ENCODE measurements at places on chromosomes 6 and 20.

- no peak for DNase-seq
Measured at GRCh38 chr6:2149361-2150006, 95.9 kb downstream of the GMDS start.

DNA sequence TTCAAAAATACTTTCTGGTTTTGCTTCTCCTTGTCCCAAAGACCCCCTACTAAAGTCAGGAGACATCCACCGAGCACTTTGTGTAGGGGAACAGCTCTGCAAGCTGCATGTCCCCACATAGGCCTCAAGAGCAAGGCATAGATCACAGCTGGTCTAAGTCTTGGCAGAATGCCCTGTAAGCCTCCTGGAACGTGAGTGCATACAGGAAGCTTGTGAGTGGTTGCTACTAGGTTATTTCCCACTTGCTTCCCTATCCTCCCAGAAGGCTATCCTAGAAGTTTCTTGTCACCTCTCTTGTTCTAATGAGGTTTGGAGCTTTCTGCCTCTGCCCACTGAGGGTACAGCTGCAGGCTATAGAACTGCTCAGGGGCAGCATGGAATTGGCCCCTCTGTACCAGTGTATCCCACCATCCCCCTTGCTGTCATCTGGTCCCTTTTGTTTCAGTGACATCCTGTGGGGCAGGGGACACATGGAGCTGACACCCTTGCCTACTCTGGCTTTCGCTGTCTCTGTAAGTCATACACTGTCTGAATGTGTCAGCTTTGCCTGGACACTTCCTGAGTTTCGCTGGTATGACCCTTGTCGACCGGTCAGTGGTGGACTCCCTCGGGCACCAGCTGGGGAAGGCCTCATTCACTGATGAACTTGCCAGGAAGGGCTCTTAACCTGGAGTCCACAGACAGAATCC, 35.6 kb upstream of the KCNK16 start:
- DNase-seq, result no peak

GRCh38 chr20:36154700-36155628, at the start of gene EPB41L1:
TSS of gene EPB41L1 (plus strand) at chr20:36154740. CDS start at chr20:36173778, 19,038 bp downstream.
- no peak for DNase-seq

DNA sequence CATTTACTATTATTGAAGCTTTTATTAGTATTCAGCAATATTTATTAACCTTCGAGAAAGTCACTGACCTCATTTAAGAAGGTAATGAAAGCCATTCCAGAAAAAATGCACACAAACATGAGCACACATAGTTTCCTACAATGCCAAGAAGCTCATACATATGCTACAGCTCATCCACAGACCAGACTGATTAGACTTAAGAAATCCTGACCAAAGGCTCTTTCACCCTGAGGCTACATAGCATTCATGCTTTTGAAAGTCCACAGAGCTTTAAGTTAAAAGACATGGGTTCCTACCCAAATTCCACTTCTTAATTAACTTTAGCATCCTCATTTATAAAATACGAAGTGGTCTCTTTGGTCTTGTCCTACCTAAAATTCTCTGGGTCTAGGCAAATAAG, 430.4 kb downstream of the TBC1D32 start:
- no peak for DNase-seq

DNA sequence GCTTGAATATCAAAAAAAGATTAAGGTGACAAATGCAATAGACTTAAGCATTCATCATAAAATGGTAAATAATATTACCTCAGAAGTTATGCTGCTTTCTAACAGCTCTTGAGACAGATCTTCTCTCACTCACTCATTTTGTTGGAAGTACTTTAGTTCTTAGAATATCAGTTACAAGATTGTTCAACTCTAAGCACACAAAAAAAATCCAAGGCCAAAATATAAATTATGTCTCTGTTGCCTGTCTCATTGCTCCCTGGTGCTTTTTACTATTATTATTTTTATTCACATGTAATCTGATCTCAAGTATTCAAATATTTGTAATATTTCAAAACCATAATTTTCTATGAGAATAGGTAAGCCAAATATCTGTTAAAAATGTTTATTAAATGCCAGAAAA, 259.4 kb upstream of the HSF2 start:
- DNase-seq, result no peak

- no peak for DNase-seq
Measured at GRCh38 chr20:43452404-43453126, 5.1 kb upstream of the SRSF6 start.

DNA sequence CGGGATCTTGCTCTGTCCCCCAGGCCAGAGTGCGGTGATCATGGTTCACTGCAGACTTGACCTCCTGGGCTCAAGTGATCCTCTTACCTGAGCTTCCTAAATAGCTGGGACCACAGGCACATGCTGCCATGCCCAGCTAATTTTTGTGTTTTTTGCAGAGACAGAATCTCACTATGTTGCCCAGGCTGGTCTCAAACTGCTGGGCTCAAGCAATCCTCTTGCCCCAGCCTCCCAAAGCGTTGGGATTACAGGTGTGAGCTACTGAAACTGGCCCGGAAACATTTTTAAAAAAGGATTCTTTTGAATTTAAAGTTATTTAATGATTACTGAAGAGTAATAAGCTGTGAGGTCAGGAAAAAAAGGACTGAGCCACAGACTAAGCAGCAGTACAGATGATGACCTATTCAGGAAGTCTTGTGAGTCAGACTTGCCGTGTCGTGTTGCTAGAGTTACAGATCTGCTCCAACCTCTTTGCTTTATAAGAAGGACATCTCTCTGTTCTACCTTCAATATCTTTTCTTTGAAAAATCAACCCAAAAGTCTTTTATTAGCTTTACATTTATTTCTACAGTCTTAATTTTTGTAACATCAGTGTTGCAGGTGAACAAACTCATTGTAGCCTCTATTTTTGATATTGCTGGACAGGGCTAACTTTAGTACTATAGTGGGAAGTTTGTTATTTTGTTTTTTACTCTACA, 108.7 kb downstream of the NCOA3 start:
- DNase-seq, result peak; percentile 41

DNA sequence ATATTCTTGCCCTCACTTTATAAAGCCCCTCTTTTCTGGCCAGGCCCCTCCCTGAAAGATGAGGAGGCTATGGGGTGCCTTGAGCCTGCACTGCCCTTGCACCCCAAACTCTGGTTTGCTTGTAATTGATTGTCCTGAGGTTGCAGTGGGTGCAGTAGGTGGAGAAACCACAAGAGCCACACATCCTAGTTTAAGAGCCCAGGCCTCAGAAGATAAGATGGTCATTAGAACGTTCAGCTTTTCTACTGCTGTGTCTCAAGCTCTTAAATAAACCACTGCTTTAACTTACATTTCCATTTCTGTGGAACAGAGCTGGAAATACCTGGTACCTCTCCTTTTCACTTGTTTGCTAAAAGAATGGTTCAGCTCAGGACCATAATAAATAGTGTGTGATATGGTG, 9.0 kb downstream of the MRAP2 start:
- DNase-seq, result no peak

DNA sequence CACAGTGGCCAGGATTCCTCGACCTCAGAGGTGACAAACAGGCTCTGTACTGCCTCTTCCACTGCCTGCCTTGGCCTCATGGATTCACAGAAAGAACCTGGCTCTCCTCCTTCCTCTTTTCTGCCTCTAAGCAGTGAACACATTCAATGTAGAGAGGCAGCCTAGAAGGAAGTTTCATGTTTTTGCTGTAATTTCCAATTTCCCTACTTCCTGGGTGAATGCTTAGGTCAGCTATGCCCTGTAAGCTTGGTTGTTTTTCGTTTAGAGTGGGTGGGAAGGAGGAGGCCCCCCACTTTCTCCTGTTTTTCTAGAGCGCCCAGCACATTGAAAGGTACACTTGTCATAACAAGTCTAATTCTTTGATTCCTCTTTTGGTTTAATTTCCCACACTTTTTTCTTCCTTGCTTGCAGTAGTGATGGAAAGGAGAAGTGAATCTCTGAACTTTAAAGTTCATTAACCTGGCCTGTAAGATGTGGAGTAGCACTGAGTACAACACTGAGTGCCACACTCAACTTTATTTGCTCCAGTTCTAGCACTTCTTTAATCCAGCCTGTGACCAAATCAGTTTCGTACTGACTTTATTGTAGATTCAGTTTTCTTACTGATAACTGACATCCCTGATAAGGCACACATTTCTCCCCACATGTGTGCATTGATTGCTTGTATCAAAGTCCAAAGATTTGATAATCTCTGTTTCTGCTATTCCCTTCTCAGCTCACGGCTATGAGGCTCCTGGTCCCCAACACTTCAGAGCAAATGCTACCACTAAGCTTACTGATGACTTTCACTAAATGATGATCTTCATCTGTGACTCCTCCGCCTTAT, 100.0 kb upstream of the MAN1A1 start:
- no peak for DNase-seq

GRCh38 chr6:134000443-134000842, 47.4 kb downstream of the TBPL1 start:
- no peak for DNase-seq

- no peak for DNase-seq
Measured at GRCh38 chr6:24788031-24788665, 10.6 kb downstream of the ARMH2 start.
